ENCODE measurements at places on chromosomes 7 and 10. TPM values are rescaled to one million over a fixed set of nuclear protein-coding genes. Genes with fewer than 3 reads are reported as not detected.

GRCh38 chr10:30055226-30055662, 4.1 kb downstream of the JCAD start:
- no peak for DNase-seq

- DNase-seq: no peak
Measured at GRCh38 chr10:59838085-59838789, 68.1 kb downstream of the CCDC6 start.

- no peak for DNase-seq
Measured at GRCh38 chr10:110355141-110355831, 50.6 kb upstream of the SMNDC1 start.

DNA sequence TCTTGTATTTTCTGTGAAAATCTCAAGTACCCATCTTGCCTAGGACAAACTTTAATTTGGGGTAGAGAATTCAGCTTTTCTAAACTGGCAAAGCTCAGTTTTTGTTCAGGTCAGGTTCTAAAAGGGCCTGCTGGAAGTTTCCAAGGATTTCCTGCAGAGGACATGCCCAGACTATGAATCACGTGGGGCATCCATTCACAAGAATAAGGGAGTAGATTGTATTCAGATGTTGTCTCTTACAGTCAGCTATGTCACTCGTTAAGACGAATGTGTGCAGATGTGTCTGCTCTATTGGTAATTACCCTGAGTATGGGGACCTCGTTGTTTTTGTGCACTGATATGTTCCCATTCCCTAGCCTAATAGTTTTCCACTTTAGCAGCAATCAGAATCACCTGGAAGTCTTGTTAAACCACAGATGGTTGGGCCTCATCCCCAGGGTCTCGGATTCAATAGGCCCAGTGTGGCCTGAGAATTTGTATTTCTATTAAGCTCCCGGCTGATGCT, 81.0 kb upstream of the ITPRID1 start:
- no peak for DNase-seq

GRCh38 chr7:101093906-101094305, 8.6 kb downstream of the TRIM56 start:
- no peak for DNase-seq

DNA sequence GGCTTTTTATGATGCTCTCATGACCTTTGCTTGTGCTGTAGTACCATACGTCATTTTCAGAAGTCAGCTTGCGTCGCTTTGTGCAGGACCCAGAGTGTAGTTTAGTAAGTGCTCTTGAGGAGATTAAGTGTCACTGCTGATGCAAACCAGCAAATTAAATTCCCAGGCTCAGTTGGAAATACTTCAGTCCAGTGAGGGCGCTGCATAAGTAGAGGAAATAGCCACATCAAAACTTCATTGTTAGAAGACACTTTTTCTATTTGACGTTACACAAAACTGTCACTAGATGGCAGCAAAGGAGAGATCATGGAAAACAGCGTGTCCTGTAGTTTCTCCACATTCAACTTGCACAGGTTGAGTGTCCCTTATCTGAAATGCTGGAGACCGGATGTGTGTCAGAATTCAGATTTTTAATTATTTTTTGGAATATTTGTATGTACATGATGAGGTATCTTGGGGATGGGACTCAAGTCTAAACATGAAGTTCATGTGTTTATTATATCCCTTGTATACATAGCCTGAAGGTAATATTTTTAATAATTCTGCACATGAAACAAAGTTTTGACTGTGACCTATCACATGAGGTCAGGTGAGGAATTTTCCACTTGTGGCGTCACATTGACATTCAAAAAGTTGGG, 7.9 kb downstream of the ZNF22 start:
- DNase-seq: peak; percentile 43

Gene KCNK18
- not detected for total RNA-seq

Gene NPSR1
- total RNA-seq: not detected

Gene RBP3
- total RNA-seq: not detected

Data from CD4-positive, alpha-beta memory T cell (primary cell).